ENCODE measurements at places on chromosomes 11 and 22.
A peak's percentile ranks its signal among the peaks of the same experiment; 100 is the strongest.

- no peak for DNase-seq
Measured at GRCh38 chr22:20798218-20798617, 24.3 kb downstream of the SERPIND1 start.

- DNase-seq = no peak
Measured at GRCh38 chr11:67261640-67261945, 4.7 kb upstream of the GRK2 start.

GRCh38 chr22:37401401-37402183 lies 25.7 kb downstream of the ELFN2 start:
- no peak for DNase-seq

DNA sequence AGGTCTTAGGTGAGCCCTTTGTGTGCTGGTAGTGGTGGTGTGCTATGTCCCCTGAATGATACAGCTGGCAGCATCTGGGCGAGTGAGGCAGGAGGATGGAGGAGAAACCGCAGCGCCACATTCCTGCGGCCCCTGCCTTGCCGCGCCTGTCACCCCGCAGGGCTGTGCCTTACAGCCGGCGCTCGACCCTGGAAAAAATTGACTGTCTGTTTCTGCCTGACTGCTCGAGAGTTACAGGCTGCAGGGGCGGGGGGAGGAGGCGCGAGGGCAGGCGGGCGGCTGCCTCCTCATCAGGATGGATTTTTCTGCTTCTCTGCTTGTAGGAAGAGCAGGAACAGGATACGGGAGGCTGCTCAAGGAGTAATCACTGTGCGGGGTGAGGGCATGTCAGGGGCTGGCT lies 443.4 kb downstream of the MIAT start:
- peak; percentile 79 for DNase-seq

DNA sequence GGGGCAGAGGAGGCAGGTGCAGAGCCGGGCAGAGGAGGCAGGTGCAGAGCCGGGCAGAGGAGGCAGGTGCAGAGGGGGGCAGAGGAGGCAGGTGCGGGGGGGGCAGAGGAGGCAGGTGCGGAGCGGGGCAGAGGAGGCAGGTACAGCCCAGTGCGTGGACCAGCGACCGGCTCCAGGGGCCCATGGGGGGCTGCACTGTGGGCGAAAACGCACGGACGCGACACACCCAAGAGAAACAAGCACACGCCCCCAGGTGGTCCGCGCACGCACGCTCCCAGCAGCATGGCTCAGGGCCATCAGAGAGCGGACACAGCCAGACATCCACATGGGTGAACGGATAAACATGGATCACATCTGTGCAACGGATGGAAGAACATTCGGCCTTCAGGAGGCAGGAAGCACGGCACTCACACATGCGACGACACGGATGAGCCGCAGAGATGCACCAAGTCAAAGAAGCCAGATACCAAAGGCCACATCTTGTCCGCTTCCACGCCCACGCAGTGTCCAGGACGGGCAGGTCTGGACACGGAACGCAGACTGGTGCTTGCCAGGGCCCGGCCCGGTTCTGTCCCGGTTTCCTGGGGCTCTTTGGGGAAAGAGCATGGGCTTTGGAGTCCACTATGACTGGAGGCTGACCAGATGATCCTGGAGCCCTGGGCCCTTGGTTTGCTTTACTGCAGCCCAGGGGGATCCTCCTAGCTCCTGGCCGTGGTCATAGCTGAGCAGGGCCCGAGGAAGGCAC lies 21.8 kb downstream of the OSBPL5 start:
- DNase-seq = no peak

DNA sequence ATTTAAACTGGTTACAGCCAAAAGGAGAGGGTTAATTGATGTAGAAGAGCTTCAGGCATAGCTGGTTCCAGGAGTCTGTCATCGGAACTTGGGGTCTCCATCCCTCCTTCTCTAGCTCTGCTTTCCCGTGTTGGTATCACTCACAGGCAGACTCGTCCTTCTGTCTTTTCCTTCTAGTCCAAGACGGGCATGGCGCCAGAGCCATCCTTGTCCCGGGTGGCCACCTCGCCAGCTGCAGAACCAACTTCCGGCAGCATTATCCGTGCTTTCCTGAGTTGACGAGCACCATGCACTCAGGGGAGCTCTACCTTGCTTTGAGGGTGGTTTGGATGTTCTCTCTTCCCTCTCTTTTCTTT lies 14.7 kb downstream of the LINC01488 start:
- DNase-seq = no peak

DNA sequence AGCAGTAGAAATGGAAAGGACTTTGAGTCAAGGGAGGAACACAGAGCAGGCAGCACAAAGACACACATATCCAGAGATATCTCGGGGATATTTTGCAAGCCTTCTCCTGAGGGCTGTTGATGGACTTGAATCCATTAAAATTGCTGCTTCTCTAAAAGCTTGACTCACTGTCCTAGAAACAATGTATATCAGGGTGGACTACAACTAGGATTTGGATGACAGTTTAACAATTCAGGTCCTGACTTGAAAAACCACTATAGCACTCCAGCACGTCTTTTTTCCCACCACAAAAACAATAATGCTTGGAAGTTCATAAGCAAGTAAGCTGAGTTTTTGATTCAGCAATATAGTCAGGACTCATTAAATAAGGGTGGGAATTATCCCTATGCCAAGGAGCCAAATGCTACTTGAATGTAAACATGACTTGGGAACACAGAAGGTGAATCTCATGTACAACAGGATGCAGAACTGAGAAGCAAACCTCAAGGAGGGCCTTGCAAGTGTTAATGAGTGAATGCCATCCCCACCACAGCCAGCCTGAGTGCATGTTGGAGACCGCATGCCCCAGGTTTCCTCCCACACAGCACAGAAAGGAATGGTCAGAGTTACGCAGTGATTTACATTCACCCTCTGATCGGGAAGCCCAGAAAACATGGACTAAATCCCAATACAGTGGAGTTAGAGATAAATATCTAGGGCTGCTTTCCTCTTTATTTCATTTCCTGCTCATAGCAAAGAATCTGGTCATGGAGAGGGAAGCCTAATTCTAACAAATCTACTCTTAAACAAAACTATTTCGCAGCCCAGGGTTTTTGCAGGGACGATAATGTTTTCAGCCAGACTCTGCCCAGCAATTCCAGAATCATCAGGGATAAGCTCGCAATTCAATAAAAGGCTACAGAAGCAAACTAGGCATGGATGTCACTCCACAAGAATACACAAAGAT lies 98.4 kb upstream of the OR9G4 start:
- DNase-seq = no peak

All from iPS-NIHi11 (cell line).